ENCODE measurements at places on chromosomes 1 and 21.
A peak's percentile ranks its signal among the peaks of the same experiment; 100 is the strongest.

- no peak for DNase-seq
Measured at GRCh38 chr21:41232013-41232412, 64.1 kb downstream of the BACE2 start.

GRCh38 chr1:24117722-24118409, 5.9 kb upstream of the MYOM3 start:
- DNase-seq = no peak

- peak; percentile 5 for DNase-seq
Measured at GRCh38 chr1:5998051-5998905, 6.1 kb upstream of the NPHP4 start.

- no peak for DNase-seq
Measured at GRCh38 chr1:201786824-201787223, 42.1 kb upstream of the IPO9 start.

DNA sequence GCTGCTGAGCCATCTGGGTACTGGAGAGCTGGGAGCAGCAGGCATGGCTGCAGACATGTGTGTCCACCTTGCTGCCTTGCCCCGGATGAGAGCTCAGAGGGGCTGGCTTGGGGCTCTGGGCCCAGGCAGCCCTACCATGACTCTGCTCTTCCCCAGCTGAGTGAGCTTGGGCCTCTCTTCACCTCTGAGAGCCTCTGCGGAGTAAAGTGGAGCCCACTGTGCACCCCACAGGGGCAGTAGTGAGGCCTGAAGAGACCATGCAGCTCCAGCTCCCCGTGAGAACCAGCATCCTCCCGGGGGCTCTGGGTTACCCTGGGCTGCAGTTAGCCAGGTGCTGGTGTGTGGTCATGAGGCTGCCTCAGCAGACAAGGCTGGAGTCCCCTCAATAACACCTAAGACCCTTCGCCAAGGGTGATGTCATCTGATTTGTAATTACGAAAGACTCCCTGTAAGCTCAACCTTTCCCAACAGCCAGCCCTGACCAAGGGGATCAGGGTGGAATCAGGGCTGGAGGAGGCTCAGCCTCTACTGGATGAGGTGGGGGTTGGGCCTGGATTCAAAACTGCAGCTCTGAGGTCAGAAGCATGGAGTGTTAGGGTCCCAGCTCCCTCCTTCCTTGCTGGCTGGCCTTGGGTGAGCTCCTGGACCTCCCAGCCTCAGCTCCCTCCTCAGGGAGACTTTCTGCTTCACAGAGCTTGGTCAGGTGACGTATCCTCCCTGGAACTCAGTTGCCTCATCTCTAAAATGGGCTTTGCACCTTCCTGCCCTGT, 308.0 kb downstream of the MATN1 start:
- no peak for DNase-seq

GRCh38 chr1:34806396-34806795, 13.6 kb downstream of the GJA4 start:
- no peak for DNase-seq

GRCh38 chr1:224251741-224252146, 68.7 kb downstream of the DEGS1 start:
- DNase-seq = no peak

DNA sequence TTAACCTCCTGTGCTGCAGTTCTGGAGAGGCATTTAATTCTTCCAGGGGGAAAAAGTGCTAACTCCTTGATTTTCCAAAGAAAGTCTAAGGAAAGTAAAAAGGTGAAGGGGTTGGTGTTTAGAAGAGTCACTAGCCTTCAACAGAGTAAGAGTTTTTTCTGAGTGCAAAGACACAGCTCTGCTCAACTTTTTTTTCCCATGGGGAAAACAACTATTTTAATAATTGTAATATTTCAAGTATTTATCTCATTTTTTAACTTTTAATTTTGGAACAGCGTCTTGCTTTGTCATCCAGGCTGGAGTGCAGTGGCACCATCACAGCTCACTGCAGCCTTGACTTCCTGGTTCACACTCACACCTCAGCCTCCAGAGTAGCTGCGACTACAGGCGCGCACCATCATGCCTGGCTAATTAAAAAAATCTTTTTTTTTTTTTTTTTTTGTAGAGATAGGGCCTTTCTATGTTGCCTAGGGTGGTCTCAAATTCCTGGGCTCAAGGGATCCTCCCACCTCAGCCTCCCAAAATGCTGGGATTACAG, 202.6 kb downstream of the APP start:
- no peak for DNase-seq

DNA sequence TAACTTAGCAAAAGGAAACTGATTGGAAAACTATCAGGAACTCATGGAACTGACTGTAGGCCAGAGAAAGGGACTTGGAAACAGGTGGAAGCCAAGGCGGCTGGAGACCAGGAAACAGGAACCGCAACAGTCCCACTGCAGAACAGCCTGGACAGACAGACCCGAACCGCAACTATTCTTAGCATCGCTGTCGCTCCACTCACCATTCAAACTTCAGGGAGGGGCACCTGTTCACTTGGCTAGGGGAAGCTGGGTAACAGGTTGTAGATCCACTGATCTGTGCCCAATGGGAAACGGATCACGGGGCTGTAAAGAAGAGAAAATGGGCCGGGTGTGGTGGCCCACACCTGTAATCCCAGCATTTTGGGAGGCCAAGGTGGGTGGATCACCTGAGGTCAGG, 61.9 kb downstream of the CLSTN1 start:
- DNase-seq = no peak

DNA sequence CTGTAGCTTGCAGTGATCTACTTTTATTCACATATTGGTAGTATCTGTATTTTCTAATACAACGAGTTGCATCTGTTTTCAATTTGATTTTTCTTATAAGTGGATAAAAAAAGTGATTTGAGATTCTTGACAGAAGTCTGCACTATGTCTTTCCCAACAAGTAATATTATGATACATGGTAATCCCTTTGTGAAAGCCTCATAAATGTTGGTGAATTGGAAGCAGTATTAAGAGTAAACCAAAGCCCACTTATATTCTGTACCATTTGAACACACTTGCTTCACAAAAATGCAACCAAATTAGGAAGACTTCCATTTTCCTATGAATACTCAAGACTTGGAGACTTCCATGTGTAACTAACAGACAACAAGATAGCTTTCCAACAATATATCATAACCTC, 172.0 kb downstream of the HMCN1 start:
- no peak for DNase-seq

GRCh38 chr1:242219905-242220304, 221.0 kb upstream of the MAP1LC3C start:
- no peak for DNase-seq

DNA sequence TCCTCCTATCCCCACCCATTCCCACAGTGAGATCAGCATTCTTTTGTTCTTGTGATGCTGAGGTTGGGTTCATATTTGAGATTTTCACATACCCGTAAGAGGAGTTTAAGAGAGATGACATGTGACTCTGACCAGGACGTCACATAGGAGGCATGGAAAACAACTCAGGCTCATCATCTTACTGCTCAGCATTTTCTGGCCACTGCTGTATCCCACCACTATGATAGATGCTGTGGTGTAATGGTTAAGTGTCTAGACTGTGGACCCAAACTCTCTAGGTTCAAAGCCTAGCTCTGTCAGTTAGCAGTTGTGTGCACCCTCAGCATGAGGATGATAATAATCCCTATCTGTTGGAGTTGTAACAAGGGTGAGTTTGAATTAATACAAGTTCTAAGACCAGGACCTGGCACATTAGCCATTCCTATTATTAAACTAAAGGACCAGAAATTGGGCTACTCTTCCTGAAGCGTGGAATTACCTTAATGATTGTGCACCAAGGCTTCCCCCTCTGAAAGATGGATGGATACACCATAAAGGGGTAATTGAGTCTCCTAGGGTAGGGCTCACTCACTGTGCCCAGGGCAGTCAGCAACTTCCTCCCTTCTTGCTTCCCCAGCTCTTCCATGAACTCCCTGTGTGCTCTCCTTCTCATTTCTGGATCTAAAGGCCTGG, 40.9 kb downstream of the LGR6 start:
- DNase-seq = no peak

- DNase-seq = no peak
Measured at GRCh38 chr1:228297822-228298221, 90.0 kb downstream of the OBSCN start.

- peak; percentile 51 for DNase-seq
Measured at GRCh38 chr1:156444407-156445001, 56.1 kb downstream of the MEF2D start.

- no peak for DNase-seq
Measured at GRCh38 chr1:40625076-40625475, 40.4 kb downstream of the RIMS3 start.

- DNase-seq = no peak
Measured at GRCh38 chr1:192866241-192866868, 57.5 kb downstream of the RGS2 start.

GRCh38 chr1:7048395-7048794, 263.1 kb downstream of the CAMTA1 start:
- no peak for DNase-seq

- DNase-seq = no peak
Measured at GRCh38 chr1:163609858-163610257, 288.1 kb downstream of the NUF2 start.

GRCh38 chr1:233114860-233115259, 164.4 kb downstream of the NTPCR start:
- no peak for DNase-seq

GRCh38 chr21:16116069-16116468, 386.3 kb downstream of the USP25 start:
- no peak for DNase-seq

DNA sequence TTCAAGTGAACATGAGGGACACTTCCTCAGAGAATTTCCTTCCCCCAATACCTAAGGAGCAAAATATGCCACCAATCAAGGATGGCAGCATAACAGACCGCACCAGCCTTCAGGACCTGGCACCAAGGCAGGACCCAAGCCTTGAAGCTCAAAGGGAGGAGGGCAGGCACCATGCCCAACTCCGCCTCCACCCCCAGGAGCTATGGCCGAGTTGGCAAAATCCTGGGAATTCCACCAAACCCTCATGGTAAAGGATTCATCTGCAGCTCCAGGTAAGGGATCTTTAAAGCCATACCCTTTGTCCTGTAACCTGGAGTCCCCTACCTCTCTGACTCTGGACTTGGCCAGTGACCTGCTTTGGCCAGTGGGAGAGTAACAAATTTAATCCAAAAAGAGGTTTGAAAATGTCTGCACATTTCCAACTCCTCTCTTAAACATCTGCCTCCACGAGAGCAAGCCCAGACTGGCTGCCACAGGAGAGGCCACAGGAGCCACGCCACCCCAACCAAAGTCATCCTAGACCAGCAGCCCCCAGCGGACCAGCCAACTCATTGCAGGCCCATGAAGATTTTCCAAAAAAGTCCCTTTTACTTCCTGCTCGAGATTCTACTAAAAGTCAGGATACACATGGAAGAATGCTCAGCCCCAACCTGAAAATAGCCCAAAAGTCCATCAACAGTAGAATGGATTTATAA, 41.9 kb downstream of the NPHP4 start:
- no peak for DNase-seq

DNA sequence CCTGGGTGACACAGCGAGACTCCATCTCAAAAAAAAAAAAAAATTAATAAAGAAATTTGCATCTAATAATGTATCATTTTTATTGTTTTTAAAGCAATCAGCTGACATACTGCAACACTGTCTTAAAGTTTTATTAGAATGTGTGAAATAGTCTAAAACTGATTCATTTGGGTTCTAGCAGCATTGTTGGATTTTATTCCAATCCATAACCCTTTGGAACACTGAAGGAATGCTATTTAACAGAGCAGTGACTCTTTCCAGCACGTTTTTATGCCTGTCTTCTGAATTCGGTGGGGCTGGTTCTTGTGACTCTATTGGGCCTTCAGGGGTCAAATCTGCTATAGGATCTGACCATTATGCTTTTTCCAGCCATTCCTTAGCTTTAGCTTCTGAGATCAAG, 18.2 kb upstream of the FMO4 start:
- DNase-seq = no peak

DNA sequence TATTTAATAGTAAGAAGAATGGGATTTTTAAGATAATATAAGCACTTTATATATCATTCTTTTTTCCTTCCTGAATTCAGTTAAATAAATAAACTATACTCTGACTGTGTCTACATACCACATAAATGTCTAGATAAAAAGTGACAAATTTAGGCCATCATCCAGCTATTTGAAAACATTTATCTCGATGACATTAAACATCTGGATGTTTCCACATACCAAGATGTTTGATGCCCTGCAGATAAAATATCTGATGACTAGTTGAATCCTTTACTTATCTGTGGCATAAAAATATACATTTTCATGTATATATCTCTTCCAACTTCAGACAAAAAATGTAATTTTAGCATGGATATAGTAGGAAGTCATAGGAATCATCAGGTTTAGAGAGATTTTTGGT, 348.3 kb downstream of the DPYD start:
- DNase-seq = no peak

DNA sequence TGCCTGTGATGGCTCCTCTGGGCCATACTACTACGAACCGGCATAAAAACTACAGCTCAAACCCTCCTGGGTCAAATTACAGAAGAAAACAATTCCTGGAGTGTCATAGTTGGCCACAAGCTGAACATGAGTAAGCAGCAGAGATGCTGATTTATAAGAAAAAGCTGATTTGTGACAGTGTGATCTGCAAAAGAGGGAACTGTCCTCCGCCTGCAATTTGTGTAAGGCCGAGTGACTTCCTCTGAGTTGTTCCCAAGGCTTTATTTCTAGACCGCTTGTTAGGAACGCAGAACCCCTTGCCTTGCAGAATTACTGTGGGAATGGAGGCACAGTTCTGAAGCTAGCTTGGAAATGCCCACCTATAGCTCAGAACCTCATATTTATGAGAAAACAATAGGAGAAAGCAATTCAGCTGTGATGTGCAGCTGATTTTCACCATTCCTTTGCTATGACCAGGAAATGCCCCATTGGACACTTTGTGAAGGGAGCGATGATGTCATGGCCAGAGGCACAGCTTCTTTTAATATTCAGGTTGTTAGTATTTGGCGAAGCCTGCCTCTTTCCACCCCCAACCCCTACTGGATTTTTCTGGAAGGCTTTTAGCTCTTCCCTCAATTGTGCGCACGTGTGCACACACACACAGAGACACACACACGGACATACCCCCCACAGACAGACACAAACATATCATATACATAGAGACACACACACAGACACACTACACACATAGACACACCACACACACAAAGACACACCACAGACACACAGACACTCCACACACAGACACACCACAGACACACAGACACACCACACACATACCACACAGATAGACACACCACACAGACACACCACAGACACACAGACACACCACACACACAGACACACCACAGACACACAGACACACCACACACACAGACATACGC, 47.6 kb downstream of the IER5 start:
- DNase-seq = no peak

GRCh38 chr1:40532844-40533424, 1.5 kb downstream of the ZNF684 start:
- no peak for DNase-seq

GRCh38 chr1:155135415-155136028, at the start of gene SLC50A1:
TSS of gene SLC50A1 (plus strand) at chr1:155135852. CDS start at chr1:155135912, 60 bp downstream.
- peak; percentile 98 for DNase-seq

GRCh38 chr21:45386728-45387371, 18.1 kb upstream of the COL18A1 start:
- peak; percentile 19 for DNase-seq

GRCh38 chr1:52296345-52296744, 69.7 kb downstream of the CC2D1B start:
- no peak for DNase-seq

GRCh38 chr21:16285605-16286126, 555.9 kb downstream of the USP25 start:
- DNase-seq = no peak

- no peak for DNase-seq
Measured at GRCh38 chr1:27436204-27437159, 44.1 kb downstream of the GPR3 start.

- DNase-seq = no peak
Measured at GRCh38 chr1:207935166-207935583, 24.2 kb upstream of the CD34 start.

GRCh38 chr1:15177710-15178166, 24.2 kb downstream of the TMEM51 start:
- no peak for DNase-seq

Data from glutamatergic neuron (in vitro differentiated cells).